CD4-positive, alpha-beta T cell treated with Interleukin-2 at 100 ng/mL for 4 hours (primary cell): ENCODE measurements at places on chromosomes 4 and X.

GRCh38 chr4:163666332-163666873 lies 171.9 kb downstream of the TMA16 start:
- no peak for DNase-seq

GRCh38 chr4:183411291-183411861 lies 33.1 kb upstream of the CDKN2AIP start:
- no peak for DNase-seq

GRCh38 chr4:122758033-122758432 lies 25.5 kb downstream of the BBS12 start:
- peak; percentile 47 for DNase-seq

GRCh38 chrX:69101683-69102251 lies 63.5 kb downstream of the PJA1 start:
- no peak for DNase-seq

DNA sequence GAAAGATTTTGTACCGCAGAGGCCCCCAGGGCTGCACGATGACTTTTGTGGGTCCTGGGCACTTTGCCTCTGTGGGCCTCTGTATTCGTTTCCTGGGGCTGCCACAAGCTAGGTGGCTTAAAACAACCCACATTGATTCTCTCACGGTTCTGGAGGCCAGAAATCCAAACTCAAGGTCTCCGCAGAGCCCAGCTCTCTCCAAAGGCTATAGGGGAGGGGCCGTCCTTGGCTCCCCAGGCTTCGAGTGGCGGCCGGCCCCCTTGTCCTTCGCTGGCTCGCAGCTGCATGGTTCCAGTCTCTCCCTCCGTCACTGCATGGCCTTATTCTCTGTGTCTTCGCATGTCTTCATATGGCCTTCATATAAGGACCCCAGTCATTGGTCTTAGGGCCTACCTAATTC lies 241.2 kb downstream of the EVC2 start:
- DNase-seq: no peak

DNA sequence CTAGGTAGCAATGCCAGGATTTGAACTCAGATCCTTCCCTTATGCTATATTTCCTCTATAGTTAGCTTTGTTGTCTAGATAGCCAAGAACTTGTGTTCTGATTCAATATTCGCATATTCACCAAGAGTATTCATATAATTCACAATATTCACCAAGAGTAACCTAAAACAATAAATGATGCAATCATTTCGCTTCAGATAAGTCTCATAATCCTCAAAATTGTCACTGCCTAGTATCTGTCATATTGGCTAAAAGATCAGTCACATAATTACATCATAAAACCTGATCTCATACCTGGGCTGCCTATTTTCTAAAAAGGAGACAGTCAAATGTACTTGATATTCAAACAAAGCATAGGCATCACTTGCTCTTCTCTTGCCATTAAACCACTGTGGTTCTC lies 199.7 kb upstream of the CPEB2 start:
- DNase-seq: no peak
